ENCODE measurements at places on chromosomes 6 and 20.

DNA sequence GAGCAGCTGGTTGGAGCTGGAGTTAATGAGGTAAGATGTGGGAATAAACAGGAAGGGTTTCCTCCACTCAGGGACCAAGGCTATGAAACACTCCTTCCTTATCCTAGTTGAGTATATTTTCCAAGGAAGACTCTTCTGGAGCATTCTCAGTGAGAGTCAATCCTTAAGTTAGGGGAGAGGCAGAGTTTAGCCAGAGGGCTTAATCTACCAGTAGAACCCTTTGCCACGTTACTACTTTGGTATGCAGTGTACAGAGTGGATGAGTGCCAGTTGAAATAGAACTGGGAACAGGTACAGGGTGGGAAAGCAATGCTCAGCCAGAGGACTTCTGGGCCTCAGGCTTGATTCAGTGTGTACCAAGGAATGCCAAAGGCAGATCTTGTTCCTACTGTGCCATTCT is 114.3 kb downstream of the UBE3D start:
- peak; percentile 62 for DNase-seq

DNA sequence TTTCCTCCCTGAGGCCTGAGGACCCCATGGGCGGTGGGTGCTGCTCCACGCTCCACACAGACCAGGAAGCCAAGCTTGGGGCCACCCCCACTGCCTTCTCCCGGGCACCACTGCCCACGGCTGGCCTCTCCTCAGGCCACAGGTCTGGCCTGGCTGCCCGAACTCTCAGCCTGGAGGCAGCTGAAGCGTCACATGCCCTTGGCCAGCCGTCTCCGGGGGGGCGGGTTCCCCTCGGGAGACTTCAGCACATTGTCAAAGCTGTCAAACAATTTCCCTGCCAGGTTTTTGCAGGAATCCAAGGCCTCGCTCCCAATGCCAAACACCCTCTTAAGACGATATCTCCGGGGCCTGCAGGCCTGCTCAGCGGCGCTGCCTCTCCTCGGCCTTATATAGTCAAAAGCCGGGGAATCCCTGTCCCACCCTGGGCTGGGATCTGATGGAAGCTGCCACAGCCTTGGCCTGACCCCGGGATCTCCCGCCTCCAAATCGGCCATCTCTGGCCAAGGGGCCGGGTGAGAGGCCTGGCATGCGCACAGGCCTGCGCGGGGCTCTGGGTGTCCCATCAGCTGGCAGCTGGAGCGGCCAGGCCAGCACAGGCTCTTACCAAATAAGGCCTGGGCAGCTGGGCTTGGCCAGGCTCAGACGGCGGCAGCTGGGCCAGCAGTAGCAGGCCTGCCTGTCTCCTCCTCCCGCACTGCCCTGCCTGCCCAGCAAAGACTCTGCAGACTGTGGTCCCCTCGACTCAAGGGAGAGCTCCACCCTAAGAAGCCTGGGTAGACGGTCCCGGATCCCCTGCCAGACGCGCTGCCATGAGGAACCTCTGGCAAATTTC is 49.7 kb downstream of the RBM38 start:
- no peak for DNase-seq

DNA sequence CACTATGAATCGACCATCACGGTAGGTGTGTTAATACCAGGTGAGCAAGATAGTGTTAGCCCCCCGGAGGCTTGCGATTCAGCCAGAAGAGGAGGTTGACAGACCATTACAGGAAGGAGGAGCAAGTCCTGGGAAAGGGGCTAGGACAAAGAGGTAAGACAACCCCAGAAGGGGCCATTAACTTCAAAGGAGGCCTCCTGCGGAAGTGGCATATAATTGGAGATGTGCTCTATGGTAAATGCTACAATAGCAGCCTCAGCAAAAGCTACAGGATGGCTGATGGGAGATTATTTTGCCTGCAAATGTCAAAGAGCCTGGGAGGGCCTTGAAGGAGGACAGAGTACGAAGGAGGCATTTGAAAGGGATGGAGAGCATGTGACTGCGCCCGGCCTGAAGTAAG is 108.6 kb upstream of the CITED2 start:
- DNase-seq, result no peak

DNA sequence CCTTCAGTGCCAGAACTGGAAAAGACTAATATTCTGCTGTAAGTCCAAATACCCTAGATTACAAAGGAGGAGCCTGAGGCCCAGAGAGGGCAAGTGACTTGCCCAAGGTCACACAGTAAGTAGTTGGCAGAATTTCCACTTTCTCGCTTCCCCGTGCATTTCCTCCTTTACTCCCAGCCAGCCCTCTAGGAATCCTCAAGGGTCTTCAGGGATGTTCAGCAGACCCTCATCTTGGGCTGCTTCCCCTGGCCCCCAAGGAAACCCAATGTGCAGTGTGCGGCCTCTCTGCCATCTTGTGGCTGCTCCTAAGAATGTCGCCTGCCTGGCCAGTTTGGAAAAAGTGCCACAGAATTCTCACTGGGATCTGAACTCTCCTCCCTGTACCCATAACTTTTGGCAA is 217.7 kb upstream of the LRFN2 start:
- no peak for DNase-seq

GRCh38 chr6:36297511-36297910 is 27.7 kb downstream of the PNPLA1 start:
- DNase-seq, result no peak

DNA sequence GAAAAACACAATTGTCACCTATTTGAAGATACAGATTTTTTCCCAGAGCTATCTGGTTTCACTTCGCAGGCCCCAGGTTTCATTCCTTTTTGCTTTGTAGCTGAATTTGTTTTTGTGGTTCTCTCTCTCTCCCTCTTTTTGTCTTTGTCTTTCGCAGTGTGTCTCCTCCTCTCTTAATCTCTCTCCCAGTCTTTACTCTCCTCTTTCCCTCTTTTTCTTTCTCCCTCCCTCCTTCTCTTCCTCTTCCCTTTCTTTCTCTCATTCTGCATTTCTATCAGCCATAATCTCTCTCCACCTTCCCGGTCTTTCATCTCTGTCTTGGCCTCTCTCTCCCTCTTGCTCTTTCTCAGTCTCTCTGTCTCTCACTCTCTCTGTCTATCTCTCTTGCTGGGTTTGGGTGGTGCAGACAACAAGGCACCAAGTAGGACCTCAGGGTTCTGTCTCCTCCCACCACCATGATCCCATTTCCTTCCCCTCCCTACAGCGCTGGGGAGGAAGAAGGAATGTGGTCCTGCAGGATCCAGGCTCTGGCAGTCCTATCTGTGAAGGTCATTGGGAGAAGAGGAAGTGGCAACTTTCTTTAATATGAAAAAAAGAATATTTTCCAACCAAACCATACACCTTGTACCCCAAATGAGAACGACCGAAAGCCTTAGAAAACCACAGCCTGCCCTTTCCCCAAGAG is 63.2 kb downstream of the BANF2 start:
- no peak for DNase-seq

DNA sequence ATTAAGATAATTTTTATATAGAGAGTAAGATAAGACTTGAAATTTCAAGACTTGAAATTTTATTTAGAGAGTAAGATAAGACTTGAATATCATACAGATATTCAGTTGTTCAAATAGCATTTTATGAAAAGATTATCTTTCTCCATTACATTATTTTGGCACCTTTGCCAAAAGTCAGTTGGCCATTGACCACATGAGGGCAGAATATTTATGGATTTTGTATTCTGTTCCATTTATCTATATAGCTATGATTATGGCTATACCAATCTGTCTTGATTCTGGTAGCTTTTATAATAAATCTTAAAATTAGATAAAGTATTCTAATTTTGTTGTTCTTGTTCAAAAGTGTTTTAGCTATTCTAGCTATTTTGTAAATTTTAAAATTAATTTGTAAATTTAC is 537.9 kb upstream of the GJE1 start:
- no peak for DNase-seq

DNA sequence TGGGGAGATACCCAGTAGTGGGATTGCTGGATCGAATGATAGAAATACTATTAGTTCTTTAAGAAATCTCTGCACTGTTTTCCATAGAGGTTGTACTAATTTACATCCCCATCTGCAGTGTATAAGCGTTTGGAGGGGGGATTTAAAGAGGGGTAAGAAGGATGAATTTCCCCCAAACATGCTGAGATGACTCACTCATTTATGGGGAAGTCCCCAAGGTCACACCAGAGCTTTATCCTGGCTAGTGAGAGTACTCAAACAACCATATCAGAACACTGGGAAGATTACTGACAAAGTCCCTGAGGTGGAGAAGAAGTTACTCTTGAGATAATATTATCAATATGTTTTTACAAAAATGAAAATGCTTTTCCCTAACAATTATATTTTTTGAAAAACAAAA is 44.0 kb downstream of the ROS1 start:
- peak; percentile 4 for DNase-seq
